ENCODE measurements at places on chromosomes 6 and 20.

- no peak for DNase-seq
These were observed 20.9 kb upstream of the SPO11 start for GRCh38 chr20:57308451-57309271.

GRCh38 chr20:61353261-61354000 is 101.4 kb downstream of the CDH4 start:
- DNase-seq: no peak

DNA sequence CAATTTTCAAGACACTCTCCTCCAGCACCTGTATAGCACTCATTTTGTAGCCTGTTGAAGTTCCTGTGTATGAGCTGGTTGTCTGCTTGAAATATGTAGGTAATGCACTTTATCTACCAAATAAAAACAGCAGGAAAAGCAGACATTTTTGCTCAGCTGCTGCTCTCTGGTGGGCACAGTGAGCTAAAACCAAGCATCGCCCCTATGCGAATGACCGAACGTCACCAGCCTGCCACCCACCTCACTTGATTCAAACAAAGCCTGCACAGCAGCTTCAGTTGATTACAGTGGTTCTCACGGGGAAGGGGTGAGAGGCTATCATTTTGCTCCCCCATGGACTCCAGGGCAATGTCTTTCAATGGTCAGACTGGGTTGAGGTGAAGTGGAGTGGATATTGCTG is 185.7 kb downstream of the SASH1 start:
- no peak for DNase-seq

GRCh38 chr6:39698789-39699188 is 26.4 kb downstream of the KIF6 start:
- no peak for DNase-seq

- no peak for DNase-seq
These were observed 264.9 kb downstream of the TBC1D7 start for GRCh38 chr6:13063300-13063918.

DNA sequence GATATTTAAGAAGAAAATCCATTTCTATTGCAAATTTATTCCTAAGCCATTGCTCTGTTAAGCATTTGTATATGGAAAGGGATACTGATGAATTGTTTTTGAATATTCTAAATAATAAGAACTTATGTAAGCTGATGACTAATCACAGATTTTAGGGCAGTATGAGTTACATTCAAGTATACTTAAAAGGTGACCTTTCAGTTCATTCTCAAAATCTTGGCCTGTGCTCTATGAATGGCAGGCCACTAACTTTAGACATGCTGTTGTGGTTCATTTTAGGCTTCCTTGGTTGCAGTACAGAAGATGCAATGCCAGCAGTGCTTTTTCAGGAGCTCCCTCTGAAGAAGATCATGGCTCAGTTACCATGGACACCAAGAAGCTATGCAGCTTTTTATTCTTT is 380.4 kb downstream of the CENPW start:
- no peak for DNase-seq

- no peak for DNase-seq
These were observed 61.7 kb downstream of the TMEM242 start for GRCh38 chr6:157261606-157262005.

DNA sequence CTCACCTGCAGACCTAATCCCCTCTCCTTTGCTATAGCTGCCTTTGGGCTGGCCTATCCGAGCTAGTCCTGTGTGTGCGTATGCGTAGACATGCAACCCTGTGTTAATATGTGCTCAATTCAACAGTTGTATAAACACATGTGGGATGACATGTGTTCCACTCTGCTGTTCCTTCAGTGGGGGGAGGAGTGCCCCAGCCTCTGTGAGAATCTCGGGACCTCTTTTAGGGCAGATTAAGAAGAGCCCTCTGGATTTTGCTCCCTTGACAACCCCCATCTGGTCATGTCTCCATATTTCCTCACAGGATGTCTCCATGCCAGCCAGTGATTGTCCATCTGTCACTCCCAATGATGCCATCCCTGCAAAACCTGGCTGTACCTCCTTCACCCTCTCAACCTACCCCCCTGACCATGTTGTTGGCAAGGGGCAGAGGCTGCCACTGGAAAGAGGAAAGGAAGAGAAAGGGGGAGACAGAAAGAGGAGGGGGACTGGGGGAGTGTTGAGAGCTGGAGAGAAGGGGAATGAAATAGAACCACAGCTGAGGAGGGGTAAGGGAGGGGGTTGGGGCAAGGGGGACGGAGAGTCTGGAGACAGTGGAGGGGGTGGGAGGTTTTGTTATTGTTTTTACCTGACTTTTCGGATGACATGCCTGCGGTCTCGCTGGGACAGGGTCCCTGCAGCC is 417 bp downstream of the PRRT1 start:
- DNase-seq: no peak

- DNase-seq: no peak
These were observed 3.5 kb upstream of the BTN3A1 start for GRCh38 chr6:26398555-26398954.

- no peak for DNase-seq
These were observed 626.1 kb upstream of the ID4 start for GRCh38 chr6:19210849-19211590.

GRCh38 chr6:134621858-134622257 is 303.9 kb upstream of the SGK1 start:
- no peak for DNase-seq

Measured in activated CD8-positive, alpha-beta memory T cell treated with anti-CD3 and anti-CD28 coated beads for 1 hour (primary cell).